ENCODE measurements at places on chromosomes 2 and 18.
A peak's percentile ranks its signal among the peaks of the same experiment; 100 is the strongest.

GRCh38 chr2:217162533-217162932 lies 302.7 kb upstream of the TNP1 start:
- DNase-seq = peak; percentile 66

- DNase-seq = peak; percentile 26
Measured at GRCh38 chr2:16525265-16525887, 140.3 kb downstream of the CYRIA start.

DNA sequence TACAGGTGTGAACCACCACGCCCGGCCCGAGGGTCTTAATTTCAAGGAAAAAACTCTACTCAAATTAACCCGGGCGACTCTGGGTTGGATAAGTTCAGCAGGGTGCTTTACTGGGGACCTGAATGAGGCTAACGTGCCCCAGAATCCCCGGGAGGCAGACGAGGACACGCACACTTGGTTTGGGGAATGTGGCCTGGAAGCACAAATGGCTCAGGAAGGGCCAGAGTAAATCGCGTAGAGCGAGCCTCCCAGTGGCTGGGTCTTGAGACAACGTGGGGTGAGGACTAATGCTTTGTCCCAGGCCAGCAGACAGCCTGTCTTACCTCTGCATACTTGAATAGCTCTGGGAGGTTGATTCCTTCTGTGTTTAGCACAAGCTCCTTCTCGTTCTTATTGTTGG lies 75.8 kb downstream of the POLR1A start:
- no peak for DNase-seq

- DNase-seq = no peak
Measured at GRCh38 chr2:25557179-25558036, 116.0 kb downstream of the DTNB start.

DNA sequence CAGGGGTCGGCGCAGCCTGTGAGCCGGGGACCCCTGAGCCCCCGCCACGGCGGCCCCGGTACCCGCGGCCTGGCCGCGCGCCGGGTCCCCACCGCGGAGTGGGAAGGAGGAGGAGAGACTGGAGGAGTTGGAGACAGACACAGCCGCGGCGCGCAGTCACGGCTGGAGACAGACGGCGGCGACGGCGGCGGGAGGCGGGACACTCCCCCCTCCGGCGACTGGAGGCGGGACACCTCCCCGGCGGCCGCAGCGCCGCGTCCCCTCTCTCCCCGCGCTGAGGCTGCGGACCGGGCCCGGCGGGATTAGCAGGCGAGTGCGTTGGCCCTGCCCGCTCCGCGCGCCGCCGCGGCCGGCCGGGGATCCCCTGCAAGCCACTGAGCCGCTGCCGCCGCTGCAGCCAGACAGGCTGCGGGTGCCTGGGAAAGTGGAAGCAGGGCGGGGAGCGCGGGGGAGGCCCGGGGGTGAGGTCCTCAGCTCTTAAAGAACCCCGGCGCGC lies 1.0 kb upstream of the LDLRAD4 start:
- peak; percentile 12 for DNase-seq
